ENCODE measurements at places on chromosomes 5 and 9. TPM values are rescaled to one million over a fixed set of nuclear protein-coding genes. Genes with fewer than 3 reads are reported as not detected.

KCNIP1 gene
- total RNA-seq, result not detected

DNA sequence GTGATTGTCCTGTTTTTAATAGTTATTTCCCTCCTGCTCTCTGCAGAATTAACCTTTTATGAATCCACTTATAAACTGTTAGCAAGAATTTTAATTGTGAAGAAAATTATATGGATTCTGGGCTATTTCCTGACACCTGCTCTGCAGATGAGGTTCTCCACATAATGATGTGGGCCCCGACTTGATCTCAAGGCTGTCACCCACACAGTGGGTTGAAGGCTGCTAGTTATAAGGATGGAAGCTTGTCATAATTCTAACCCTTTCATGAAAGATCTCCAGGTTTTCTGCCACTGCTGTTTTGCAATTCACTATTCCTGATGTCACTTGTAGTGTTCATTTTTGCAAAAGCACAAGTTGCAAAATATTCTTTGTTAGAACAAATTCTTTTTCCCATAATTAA, 69.1 kb upstream of the MAN2A1 start:
- DNase-seq, result no peak

ADGRD2 gene
- total RNA-seq, result not detected

PCDH12 gene
- under 0.01 TPM for total RNA-seq

PLPP7 gene
- total RNA-seq, result 22.4 TPM

DNA sequence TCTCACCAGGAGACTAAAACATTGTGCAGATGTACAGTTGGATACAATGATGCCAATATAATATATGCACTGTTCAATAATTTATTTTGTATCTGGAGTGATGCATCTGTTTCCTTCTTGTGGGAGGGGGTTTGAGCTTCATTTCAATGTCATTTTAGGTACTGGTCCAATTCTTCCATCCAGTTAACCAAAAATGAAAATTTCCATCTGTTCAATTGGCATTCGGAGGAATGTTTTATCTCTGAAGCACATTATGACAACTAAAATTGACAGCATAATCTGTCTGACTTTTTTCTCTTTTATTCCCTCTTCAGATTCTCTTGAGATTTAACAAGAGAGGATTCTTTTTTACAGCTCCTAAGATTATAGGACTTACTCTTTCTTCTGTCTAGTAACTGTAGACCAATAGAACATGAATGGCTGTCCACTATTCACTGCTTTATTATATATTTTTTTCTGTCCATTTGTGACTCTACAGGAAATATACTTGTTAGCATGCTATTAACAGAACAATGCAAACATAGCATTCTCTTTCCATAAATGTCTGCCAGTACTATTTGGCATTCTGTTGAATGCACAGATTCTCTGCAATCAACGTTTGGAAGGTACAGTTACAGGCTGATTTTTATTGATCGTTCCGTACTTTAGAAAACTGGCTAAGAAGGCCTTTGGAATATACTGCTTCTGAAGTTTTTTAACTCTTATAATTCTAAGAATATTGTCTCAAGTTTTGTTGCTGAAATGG, 57.8 kb downstream of the NDUFAF2 start:
- DNase-seq, result no peak

- no peak for DNase-seq
Measured at GRCh38 chr5:75509546-75509945, 1.9 kb downstream of the CERT1 start.

DNA sequence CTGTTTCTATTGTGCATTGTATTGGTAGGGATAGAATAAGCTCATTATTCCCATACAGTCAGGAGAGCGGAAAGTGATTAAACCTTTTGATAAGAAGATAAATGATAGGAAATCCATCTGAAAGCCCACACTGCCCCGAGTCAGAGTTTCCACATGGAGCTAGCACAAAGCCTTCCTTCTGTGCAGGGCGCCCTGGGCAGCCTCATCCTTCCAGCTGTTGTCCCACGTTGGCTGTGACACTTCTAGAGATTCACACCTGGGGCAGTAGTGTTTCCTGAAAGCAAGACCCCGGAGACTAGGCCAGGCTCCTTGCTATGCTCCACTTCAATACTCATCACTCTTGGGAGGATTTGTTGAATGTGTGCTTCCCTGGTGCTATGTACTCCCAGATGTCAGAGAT, 172.4 kb downstream of the SEMA6A start:
- no peak for DNase-seq

DNA sequence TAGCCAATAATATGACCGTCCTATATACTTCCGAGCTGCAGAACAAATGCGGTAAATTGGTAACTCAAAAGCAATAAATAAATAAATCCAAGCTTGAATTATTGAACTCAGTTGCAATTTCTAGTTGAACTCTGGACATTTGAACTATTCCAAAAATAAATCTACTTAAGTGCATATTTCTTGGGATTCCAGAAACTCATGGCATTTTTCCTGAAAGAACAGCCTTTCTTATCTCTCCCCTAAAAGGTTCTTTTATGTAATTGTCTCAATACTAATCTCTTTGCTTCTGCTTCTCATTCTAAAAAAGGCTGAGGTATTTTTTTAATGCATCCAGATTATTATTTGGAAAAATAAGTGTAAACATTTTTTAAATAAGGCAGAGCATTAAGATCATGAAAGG, 131.7 kb downstream of the TRPM6 start:
- no peak for DNase-seq

- no peak for DNase-seq
Measured at GRCh38 chr9:120603591-120603990, 23.6 kb upstream of the CDK5RAP2 start.

FAM221B gene
- not detected for total RNA-seq

BAAT gene
- 0.06 TPM for total RNA-seq

GRCh38 chr9:72696511-72696910, 175.1 kb downstream of the TMC1 start:
- no peak for DNase-seq
